EL (cell line): ENCODE measurements at places on chromosomes 5 and 9.

- DNase-seq = no peak
Measured at GRCh38 chr9:37353791-37354190, 68.7 kb upstream of the GRHPR start.

DNA sequence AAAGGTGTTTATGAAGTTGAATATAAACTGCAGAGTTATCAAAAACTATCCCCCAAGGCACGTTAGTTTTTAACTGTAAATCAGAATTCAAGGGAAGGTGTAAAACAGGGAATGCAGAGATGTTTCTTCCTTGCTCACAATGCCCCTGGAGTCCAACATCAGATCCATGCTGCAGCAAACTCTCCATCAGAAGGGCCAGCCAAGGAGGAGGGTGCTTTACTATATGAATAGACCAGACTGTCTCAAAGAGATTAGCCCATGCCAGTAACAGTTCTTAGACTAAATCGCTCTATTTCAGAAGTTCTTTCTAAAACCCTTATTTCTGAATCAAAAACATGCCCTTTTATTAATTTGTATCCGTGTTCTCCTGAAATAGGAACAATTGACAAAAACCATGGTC lies 362.8 kb upstream of the RPS23 start:
- DNase-seq = no peak

- DNase-seq = no peak
Measured at GRCh38 chr5:128799945-128800344, 165.3 kb upstream of the SLC27A6 start.

DNA sequence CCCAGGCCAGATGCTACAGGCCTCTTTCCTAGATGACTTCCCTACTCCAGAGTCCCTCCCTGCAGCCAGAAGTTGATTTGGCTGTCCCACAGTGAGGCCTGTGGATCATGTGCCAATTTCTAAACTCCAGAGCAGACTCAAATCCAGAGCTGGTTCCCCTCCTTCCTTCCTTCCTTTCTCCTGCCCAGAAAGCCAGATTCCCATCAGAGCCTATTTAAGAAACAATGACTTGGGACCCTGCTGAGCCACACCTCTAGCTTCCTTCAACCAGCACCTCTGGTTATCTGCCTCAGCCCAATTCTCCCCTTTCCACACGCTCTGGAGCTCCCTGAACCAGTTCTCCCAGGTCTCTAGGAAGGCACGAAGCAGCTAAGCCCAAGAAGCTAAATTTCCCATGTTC lies 7.2 kb downstream of the FAM219A start:
- no peak for DNase-seq
